ENCODE measurements at places on chromosomes 1 and 21.

GRCh38 chr1:43978551-43979260, at the start of gene B4GALT2:
B4GALT2 (plus strand) TSS chr1:43979210; CDS start chr1:43981161, 1,951 bp downstream.
- DNase-seq: peak; percentile 39

DNA sequence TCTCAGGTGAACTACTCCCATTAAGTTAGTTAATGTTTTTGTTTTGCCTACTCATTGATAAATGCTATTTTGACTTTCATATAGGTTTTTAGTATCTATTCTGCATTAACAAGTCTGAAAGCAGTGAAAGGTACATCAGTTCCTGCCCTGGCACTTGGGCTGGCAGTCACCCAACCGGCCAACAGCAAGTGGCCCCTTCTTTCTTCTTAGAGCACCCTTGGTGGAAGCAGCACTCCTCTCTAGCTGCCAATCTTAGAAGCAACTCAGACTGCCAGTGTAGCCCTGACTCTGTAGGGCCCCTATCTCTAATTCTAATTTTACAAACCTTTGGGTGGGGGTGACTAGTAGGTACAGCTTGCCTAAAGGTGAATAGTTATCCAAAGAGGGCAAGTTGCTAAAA, 155.7 kb downstream of the FGGY start:
- DNase-seq: no peak

GRCh38 chr1:86419277-86419903, 4.6 kb upstream of the CLCA2 start:
- DNase-seq: peak; percentile 10

GRCh38 chr1:84632673-84633434, 57.4 kb downstream of the SSX2IP start:
- DNase-seq: no peak

- no peak for DNase-seq
Measured at GRCh38 chr1:29789221-29789909, 553.0 kb downstream of the PTPRU start.

DNA sequence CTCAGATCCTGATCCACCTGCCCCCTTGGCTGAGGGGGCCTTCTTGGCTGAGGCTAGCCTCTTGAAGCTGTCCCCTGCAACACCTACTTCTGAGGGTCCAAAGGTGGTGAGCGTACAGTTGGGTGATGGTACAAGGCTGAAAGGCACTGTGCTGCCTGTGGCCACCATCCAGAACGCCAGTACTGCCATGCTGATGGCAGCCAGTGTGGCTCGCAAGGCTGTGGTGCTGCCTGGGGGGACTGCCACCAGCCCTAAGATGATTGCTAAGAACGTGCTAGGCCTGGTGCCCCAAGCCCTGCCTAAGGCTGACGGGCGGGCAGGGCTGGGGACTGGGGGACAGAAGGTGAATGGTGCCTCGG, 5.2 kb downstream of the ZNF687 start:
- no peak for DNase-seq

DNA sequence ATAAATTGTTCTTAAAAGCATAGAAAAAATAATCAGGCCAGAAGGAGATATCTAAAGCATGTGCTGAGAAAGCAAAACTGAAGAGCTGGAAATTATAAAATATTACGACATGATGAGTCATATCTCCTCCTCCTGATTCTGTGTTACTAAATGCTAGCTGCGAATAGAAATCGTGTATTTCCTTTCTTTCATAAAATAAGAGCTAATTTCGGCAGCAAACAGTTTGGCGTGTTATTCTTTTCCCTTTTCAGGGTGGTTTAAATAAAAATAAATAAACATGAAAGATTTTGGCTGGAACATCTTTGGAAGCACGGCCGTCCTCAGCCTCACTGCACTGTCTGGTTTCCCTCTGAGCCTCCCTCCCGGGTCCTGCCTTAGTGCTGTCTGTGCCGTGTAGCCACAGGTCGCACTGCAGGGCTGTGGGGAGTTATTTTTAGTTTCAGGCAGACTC, 56.0 kb downstream of the ADARB1 start:
- DNase-seq: no peak

- DNase-seq: no peak
Measured at GRCh38 chr1:178912597-178912996, 41.7 kb upstream of the ANGPTL1 start.

DNA sequence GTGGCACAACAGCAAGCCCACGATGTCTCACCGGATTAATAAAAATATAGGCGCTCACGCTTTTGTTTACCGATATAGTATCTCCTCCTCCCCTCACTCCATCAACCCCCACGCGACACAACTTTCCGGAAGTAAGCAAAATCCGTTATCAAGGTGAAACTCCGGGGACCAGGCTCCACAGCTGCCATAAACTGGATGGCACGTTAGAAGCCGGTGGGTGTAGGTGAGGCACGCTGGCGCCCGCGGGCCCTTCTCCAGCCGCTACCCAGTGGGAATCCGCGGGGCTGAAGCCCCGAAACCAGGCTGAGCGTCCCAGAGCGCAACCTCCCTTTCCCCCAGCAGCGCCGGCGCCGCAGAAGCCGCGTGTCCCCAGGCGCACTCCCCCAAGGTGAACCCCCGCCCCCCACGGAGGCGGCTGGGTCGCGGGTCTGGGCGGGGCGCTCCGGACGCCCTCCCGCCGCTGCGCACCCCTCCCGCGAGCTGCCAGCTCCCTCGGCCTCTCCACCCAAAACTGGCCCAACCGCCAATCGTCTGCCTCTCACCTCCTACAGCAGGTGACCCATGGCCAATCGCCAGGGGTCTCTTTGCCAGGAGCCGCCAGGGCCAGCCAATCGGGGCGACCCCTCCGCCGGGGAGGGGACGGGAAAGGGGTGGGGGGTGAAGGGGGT, 112.4 kb downstream of the OSBPL9 start:
- no peak for DNase-seq

DNA sequence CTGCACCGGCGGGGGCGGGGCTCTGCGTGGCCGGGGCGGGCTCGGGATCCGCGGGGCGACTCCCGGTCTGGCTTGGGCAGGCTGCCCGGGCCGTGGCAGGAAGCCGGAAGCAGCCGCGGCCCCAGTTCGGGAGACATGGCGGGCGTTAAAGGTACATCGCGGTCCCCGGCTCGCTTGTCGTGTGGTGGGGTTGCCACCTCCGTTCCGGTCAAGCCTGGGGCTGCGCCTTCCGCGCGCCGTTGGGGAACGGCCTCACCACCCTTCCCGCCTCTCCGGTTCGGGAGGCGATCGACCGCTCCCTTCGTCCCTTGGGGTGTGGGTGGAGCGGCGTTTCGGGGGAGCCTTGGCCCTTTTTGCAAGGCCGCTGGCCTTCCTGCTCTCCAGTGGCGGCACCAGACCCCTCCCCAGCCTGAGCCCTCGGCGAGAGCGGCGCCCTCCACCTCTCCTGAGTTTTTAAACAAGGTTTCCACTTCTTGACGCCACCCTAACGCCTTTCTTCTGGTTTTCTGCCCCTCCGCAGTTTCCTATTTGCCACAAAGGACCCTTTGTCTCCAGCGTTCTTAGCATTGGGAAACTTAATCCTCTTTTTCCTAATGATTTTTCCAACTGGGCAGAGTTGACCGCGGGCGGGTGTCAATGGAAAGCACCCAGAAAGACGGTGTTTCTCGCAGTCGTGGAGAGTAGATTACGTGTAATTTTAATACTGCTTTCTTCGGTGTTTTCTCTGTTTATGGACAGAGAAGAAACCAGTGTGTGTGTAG, at the start of the genes LEPR and LEPROT:
Gene LEPR, plus strand, starts transcription at position 79 of the 761 bp plus-strand sequence. CDS start 144,898 bp downstream, outside the sequence.
Gene LEPROT, plus strand, starts transcription at position 79 of the 761 bp plus-strand sequence. Its CDS starts 57 bp downstream, at position 136.
- DNase-seq: peak; percentile 51

- no peak for DNase-seq
Measured at GRCh38 chr1:228275179-228275429, 67.3 kb downstream of the OBSCN start.

DNA sequence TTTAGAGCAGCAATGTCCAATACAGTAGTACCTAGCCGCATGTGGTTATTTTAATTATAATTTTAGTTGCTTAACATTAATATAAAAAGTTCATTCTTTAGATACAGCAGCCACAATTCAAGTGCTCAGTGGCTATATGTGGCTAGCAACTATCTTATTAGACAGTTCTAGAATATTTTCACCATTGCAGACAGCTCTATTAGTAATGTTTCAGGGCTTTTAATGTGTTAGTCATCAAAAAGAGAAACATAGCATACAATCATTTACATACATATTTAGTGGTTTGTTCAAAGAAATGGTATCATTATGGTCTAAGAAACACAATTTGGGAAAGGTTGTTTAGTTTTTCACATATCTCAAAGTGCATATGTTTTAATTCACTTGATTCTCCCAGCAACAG, 66.6 kb upstream of the DYNLT5 start:
- no peak for DNase-seq

GRCh38 chr1:214364386-214364785, 83.4 kb downstream of the SMYD2 start:
- no peak for DNase-seq

DNA sequence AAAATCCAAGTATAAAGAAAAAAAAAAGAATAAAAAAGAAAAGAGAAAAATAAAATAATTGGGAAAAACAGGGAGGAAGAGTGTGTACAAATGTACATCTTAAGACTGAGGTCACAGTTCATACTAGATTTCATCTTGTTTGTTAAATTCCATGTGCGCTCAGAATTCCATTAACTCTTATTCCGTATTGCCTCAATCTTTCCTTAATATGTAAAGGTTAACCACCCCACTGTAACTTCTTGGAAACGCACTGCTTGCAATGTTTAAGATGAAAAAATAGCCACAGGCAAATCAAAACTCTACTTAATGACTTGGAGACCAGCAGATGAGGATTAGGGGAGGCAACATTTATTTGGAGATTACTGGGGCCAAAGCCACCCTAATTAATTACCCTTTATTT, 23.9 kb upstream of the KCNE1 start:
- no peak for DNase-seq

- DNase-seq: no peak
Measured at GRCh38 chr1:10620776-10621175, 146.0 kb downstream of the PEX14 start.

- DNase-seq: no peak
Measured at GRCh38 chr21:25649146-25649545, 10.1 kb downstream of the JAM2 start.

- DNase-seq: no peak
Measured at GRCh38 chr1:233045588-233045987, 95.2 kb downstream of the NTPCR start.

GRCh38 chr1:151934048-151934493, 24.8 kb upstream of the THEM4 start:
- DNase-seq: peak; percentile 79

DNA sequence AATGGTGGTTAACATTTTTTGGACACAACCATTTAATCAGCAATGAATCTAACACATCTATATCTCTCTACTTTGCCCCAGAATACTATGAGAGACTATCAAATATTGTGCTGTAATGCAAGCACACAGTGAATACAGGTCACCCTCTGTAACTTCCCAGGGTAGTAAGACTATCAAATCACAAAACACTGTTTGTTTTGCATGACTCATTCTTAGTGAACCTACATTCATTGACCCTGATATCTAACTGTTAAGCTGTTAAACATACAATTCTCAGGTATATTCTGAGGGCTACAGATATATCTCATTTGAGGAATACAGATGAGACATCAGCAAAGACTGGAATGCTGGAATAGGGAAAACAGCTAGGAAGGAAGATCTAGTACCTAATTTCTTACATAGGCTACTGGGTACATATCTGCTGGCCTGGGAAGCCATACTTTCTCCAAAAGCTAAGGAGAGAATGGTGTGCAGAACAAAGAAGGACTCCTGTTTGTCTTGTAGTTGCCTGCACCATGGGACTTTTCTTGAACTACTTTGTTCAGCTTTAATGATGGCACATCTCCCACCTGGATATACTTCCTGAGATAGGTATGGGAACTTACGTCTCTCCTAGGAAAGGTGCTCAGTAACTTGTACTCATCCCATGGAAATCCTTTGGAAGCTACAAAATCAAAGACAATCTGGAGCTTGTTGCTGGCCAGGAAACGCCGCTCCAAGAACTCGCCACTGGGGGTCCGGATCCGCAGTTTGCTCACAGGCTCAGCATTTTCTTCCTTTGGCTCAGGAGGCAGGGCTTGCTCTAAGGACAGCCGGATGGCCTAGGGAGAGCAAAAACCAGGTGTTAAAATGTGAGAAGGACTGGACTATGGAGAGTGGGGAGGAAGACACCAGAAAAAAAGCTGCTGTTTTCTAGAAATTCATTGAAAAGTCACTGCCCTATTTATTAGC, 51.9 kb upstream of the DMRTA2 start:
- no peak for DNase-seq

DNA sequence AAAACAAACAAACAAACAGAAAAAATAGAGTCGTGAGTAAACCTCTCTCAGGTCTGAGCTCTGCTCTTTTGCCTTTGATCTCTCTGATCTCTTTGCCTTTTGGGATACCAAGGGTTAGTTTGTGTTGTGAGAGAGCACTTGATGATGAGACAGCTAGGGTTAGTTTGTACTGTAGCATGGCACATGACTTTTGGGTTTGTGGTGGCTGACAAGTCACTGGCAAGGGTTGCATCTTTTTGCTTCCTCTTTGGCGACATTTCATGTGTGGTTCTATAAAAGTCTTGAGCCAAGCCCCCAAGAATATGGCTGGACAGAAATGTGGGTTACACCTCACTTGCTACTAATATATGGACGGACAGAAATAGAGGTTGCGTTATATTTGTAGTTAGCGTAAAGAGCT, 60.5 kb downstream of the TESK2 start:
- DNase-seq: no peak

DNA sequence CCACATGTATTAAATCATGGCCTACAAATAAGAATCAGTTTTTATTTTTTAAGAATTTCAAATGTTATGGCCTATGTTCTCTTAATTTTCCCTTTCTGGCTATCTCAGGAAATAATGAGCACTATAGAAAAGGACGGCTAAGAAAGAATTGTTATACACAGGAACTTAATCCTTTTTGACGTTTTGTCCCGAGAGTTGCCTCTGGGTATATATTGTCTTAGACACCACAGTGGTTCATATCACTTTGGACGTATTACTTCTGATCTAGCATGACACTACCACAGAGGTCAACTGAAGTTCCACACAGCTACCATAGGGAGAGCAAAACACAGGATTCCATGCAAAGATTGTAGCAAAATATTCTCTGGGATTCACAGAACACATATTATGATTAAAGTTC, 307.6 kb downstream of the VAV3 start:
- DNase-seq: no peak

- DNase-seq: no peak
Measured at GRCh38 chr1:11523746-11524464, 45.0 kb downstream of the DISP3 start.

GRCh38 chr1:83693427-83694126, 305.4 kb downstream of the TTLL7 start:
- DNase-seq: no peak

DNA sequence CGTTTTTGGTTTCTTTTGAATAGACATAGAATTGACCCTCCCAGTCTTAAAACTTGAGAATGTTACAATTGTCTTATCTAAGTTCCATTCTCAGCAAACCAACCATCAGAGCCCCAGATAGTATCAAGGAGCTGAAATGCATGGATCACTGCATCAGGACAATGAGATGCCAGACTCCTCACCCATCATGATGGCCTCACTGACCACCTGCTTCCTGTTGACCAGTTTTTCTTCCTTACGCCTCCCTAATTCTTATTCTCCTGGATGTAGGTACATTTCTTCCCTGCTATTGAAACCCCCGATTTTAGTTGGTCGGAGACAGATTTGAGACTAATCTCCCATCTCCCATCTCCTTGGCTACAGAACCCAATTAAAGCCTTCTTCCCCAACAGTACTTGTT, 17.7 kb downstream of the MATN1 start:
- DNase-seq: peak; percentile 41

Data from SHP77 (cell line).